Bronchial epithelial cell (primary cell): ENCODE measurements at places on chromosomes 16 and 17.

- no peak for DNase-seq
Observed at GRCh38 chr17:57629470-57629869, 115.6 kb downstream of the CCDC182 start.

DNA sequence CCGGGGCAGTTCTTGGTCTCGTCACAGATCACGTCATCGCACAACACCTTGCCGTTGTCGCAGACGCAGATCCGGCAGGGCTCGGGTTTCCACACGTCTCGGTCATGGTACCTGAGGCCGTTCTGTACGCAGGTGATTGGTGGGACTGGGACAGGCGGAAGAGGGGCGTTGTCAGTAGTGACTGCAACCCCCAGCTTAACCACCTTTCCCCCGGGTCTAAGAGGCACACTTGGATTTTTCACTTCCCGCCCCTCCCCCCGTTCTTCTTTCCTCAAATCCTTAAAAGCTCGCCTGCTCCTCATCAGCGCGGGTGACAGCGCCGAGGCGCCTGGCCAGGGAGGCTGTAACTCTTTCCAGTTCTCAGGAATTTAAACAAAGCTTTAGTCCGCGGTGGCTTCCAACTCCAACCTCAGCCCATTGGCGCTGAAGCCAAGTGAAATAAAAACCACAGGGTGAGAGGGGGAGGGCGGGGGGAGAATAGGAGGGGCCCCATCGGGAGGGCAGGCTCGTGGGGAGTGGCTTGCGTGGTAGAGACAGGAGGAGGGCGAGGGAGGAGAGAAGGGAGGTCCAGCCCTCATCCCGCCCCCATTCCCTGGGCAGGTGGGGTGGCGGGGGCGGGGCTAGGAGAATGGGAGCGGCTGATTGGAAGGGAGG, 1.5 kb downstream of the COL1A1 start:
- DNase-seq: peak; percentile 90

GRCh38 chr17:6179017-6179416, 108.8 kb downstream of the WSCD1 start:
- no peak for DNase-seq

GRCh38 chr17:4327606-4328005, 38.9 kb downstream of the UBE2G1 start:
- peak; percentile 95 for DNase-seq

DNA sequence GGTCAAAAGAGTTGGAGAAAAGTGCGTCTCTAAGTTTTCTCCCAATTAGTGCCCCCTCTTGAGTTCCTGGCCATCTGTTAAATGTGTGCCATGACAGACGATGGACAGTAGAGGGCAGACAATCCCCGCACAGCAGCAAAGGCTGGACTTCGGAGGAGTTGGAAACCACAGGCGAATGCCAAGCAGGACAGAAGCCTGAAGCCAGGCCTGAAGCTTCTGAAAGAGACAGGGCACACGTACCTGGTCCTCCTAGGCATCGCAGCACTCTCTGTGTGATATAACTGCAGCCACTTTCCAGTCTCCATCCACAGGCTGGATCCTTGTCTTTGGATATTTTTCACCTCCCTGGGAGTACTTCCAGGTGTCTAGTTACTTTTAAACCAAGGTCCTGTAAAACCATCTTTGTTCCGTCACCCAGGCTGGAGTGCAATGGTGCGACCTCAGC, 14.5 kb downstream of the C17orf100 start:
- peak; percentile 80 for DNase-seq

GRCh38 chr17:40568074-40568836, 3.0 kb upstream of the CCR7 start:
- DNase-seq: no peak
